ENCODE measurements at places on chromosomes 7 and 10.
A peak's percentile ranks its signal among the peaks of the same experiment; 100 is the strongest.

DNA sequence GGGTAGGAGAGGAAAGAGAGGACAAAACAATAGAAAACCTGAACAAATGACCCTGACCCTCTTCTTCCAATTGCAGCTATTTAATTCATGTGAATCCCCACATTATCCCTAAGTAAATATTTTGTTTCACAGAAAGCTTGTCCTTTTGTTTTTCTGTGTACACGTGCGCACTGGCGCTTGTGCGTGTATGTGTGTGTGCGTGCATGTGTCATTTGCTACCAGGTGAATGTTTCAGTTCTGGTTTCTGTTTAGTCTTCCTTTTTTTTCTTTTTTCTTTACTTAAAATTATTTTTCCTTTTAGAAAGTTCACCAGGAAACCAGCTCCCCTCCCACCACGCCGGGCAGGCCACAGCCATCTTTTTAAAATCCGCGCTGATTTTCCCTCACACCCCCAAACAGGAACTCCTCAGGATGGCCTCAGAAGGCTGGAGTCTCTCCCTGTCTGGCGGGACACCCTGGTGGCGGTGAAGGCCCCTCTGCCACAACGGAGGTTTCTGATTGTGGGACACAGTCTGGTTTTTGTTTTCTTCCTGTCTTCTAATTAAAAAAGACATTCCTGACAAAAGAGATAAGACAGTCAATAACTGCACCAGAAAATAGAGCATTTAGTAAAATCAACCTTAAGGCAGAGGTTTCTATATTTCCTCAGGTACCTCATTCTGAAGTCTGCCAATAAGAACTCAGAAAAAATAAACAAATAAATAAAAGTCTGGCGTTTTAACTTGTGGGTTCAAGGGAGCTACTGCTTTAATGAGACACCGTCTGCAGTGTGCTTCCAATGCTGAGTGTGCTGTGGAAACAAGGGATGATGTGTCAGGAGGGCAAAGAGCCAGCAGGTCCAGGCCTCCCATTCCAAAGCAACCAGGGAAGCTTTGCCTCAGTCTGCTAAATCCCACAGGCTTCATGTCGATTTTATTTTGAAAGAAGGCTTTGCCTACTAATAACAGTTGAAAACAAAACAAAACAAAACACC is 17.4 kb downstream of the IRF5 start:
- DNase-seq = no peak

DNA sequence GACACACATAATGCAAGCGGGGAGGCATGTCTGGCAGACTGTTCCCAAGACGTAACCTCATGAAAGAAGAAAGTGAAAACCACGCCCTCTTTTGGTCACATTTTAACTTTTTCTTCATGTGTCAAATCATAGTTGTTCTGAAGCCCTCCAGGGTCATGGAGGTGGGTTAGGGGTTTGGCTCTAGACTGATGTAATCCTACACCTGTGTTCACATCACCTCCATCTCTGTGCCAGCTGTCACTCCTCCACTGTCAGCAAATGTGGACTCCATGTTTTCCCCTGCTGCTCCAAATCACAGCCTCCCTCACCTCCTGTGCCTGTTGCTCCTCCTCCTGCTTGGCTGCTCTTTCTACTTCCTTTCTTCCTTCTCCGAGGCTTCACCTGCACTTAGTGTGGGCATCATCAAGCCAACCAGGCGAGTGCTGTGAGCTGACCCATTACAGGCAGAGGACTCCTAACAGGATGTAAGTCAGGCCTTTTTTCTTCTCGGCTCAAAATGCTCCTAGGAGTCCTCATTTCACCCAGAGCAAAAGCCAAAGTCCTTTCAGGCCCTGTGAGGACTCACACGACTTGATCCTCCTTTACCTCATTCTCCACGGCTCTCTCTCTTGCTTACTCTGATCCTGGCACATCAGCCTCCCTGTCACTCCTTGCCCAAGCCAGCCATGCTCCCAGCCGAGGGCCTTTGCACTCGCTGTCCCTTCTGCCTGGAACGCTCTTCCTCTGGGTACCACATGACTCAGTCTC is 66.4 kb upstream of the IFRD1 start:
- no peak for DNase-seq

- no peak for DNase-seq
These were observed 853.5 kb downstream of the KCNMA1 start for GRCh38 chr10:76784076-76784475.

GRCh38 chr7:14219125-14219524 is 229.7 kb upstream of the ETV1 start:
- no peak for DNase-seq

DNA sequence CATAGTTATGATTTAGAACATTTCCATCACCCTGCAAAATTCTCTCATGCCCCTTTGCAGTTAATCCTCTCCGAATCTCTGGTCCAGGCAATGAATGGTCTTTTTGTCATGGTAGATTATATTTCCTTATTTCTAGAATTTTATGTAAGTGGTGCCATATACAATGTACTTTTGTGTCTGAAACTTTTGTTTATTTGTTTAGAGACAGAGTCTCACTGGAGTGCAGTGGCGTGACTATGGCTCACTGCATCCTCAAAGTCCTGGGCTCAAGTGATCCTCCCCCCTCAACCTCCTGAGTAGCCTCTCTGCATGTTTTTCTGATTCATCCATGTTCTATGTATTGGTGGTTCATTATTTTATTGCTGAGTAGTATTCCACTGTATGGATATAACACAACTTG is 23.2 kb upstream of the PDK4 start:
- no peak for DNase-seq

- DNase-seq = no peak
These were observed 59.7 kb upstream of the PDCD4 start for GRCh38 chr10:110811791-110812581.

GRCh38 chr7:50957431-50957830 is 174.7 kb upstream of the GRB10 start:
- no peak for DNase-seq

DNA sequence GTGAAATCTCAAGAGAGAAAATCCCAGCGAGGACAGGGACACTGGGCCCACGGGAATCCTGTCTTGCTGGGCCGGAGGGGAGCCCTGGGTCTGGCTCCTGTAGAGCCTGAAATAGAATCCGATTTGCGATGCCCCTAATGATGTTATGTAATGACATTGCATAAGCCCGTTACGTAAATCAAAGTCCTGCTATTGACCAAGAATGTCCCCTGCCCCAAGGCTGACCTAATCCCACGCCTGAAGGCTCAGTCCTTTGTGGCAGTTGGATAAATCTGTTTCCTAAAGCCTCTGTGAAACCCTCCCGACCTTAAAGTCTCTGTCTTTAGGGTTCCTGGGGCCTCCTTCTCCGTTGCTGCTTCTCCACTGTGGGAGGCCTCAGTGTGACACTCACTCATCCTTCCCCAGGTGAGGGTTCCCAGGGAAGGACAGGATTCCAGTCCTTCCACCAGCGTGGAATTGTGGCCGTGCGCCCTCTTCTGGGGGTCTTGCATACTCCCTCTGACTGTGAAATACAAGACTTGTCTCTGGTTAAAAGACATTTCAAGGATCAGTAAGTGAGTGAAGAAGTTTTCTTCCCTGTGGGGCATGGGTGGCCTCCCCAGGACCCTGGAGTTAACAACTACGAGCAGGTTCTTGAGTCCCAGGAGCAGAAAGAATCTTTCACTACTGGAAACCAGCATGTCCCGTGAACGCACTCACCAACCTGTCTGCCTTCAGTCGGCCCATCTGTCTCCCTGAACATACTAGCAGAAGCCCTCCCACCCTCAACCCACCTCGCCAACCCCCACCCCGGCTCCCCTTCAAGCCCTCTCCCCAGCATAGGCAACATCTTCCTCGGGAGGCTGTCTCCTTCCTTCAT is 19.8 kb downstream of the ZNF467 start:
- no peak for DNase-seq

- no peak for DNase-seq
These were observed 145.1 kb upstream of the TMEM106B start for GRCh38 chr7:12066004-12066403.

- no peak for DNase-seq
These were observed 388.2 kb upstream of the CELF2 start for GRCh38 chr10:10629512-10629911.

- DNase-seq = no peak
These were observed 141.2 kb upstream of the ZNF716 start for GRCh38 chr7:57308631-57309408.

DNA sequence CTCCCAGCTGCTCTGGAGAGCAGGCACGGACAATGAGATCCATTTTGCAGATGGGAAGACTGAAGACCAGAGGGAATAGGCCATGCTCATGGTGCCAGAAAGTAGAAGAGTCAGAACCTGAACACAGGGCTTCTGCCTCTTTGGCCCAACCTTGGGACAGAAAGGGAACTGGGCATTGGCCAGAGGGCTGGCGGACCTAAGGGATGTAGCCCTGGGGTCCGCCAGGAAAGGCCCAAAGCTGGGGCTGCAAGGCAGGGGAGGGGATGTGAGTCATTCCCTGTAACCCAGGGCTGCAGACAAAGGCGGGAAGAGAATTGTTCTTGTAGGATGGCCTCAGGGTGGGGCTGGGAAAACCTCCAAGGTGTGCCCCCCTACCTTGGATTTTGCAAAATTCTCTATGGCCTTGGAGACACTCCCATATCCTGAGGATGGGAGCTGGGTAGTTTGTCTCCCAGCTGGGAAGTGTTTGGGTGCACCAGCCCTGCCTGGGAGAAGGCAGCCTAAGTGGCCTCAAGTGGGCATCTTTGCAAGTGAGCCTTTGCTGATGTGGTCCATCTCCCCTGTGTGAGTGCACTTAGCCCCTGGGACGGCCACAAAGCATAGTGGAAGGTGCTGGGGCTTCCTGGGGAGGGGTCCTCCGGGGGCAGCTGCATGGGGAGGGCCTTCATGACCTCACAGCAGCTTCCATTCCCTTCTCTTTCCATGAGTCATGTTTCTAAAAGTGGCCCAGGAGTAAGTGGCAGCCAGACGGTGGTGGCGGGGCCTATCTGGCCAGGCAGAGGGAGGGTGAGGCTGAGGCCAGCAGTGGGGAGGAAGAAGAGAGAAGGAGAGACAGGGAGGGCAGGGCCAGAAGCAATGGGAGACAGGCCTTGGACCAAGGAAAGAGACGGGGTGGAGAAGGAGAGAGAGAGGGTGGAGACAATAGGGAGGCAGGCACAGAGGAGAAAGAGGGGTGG is 9.2 kb downstream of the AQP1 start:
- no peak for DNase-seq

DNA sequence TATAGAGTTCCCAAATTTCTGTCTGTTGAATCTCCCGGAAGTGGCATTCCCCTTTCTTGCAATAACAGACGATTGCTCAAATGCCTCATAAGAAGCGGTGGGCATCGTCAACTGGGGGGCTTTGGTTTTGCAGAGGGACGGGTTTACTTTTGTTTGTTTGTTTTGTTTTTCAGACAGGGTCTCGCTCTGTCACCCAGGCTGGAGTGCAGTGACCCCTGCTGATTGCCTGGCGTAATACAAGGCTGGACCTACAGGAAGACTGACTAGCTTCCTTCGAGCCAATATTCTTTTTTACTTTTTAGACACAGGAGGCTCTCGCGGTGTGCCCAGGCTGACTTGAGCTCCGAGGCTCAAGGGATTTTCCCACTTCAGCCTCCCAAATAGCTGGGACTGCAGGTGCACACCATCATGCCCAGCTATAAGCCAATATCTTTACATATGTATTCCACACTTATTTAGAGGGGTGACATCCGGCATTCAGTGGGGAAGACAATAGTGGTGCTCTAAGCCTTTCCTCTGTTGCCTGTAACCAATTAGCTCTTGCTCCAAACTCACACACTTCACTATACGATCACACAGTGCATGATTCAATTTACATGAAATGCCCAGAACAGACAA is 58.1 kb downstream of the FHIP2A start:
- DNase-seq = peak; percentile 13

GRCh38 chr7:34385384-34385783 is 272.6 kb upstream of the NPSR1 start:
- no peak for DNase-seq

- DNase-seq = peak; percentile 5
These were observed 151.8 kb upstream of the YAE1 start for GRCh38 chr7:39414224-39415035.

DNA sequence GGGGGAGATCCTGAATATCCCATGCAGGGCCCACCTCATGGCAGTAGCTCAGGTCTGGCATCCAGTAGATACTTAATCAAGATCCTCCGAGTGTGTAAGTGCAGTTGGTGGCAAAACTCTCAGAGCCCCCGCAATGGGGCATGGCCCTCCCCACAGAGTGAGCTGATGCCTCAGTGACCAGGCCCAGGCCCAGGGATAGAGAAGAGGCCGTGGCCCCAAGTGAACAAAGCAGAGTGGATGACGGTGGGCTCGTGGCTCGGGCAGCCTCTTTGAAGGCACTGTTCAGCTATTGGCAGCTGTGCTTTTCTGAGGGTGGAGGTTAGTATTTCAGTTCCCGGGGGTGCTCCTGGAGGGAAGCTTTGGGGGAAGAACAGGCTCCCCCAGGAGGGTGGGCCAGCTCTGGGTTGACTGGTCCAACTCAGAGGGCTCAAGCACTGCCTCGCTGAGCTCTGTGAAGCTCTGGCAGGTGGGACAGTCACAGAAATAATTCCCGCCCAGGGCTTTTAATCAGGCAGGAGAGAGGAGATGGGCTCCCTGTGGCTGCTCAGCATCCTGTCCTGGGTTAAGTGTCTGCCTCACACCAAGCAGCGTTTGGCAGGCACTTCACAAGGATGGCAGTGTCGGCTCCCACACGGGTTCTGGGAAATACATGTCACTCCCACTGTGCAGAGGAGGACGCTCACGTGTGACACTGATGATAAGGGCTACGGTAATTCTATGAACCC is 583.6 kb downstream of the TCERG1L start:
- DNase-seq = no peak

GRCh38 chr10:91756286-91756685 is 41.9 kb upstream of the TNKS2 start:
- no peak for DNase-seq

- DNase-seq = no peak
These were observed 56.2 kb upstream of the ABLIM1 start for GRCh38 chr10:114714281-114714741.

- no peak for DNase-seq
These were observed 68.2 kb upstream of the CDK1 start for GRCh38 chr10:60710041-60710440.

GRCh38 chr7:121123032-121123431 is 134.5 kb downstream of the CPED1 start:
- DNase-seq = no peak

GRCh38 chr7:147904219-147904576 is 686.4 kb upstream of the C7orf33 start:
- no peak for DNase-seq

DNA sequence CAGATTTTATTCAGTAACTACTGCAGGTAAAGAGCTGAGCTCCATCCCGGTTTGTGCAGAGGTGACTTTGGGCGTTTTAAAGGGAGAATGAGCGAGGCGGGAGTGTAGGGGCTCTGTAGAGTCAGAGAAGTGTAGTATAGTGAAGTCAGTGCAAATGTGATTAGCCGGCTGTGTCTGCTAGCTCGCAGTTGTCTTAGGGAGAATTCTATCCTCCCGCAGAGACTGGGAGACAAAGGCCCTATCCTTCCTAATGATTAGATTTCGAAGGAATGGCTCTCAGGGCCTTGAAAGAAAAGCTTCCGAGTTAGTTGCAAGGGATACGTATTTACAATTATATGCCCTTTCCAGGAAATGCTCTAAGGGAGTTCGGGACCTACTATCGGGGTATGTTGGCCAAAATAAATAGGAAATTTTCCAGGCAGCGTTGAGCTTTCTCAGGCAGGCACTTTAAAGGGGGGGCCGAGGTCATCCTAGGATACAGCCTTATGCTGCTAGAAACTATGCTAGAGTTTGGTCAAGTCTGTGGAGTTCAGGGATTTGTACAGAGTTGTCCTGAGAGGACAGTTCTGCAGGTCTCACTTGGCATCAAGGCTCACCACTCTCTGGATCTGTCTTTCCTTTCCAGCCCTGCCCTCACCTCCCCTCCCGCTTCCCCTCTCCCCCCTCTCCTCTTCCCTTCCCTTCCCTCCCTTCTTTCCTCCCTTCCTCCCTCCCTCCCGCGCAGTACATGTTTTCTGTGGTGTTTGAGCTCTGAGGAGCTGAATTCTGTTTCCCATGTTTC is 825 bp downstream of the MRPL32 start:
- DNase-seq = no peak
